ENCODE measurements at places on chromosomes 6 and 20.
A peak's percentile ranks its signal among the peaks of the same experiment; 100 is the strongest.

DNA sequence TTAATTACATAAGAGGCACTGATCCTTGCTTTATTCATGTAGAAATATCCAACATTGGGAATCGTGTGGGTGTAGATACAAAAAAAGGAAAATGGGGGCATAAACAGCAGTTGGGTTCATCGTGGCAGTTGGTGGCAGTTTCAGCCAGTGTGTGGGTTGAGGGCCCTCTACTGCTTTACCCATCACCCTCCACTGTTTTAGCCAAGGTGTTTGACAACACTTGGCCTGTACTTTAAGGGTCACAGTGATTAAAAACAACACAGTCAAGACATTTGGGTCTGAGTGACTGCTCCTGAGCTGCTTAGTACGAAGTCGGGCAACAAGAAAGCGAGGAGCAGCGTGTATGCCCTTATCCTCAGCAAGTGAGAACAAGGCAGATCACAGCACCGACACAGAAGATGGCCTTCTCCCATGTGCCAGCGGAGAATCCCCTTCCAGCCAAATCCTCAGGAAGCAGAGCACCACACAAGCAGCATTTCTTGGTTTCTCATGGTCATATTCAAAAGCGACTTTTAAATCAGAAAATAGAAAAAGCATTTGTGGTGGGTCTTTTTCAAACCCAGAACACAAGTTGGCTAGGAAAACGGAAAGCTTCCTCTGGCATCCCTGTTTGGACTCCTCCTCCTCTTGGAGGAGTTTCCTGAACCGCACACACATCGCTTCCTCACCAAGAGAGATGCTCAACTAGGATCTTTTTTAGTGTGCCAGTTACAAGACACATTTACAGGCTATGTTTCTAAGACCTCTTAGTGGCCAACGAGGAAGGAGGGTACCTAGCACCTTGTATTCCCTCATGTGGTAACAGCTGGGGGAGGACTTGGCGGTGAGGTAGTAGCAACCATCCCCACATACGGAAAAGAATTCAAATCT, 23.5 kb downstream of the EIF2S2 start:
- no peaks in the 10 kb centered on the region for H3K27me3 ChIP-seq
- H3K27ac ChIP-seq, result no peak overlapping the region
- no peak for DNase-seq
- peaks cover 63% of the 10 kb centered on the region for H3K36me3 ChIP-seq
- H3K4me3 ChIP-seq, result no peak overlapping the region

DNA sequence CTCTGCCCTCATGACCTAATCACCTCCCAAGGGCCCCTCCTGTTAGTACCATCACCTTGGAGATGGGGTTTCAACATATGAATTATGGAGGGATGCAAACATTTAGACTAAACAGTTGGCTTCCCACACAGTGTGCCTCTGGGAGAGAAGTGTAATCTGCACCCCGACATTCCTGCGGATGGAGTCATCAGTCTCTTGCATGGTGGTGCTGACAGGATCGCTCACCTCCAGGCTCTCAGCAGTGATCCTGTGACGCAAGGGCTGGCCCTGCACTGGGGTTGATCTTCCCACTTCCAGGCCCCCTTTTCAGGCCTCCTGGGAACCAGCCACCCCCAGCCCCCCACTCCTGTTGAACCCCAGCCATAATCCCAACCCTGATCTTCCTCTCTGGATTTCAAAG, 16.0 kb upstream of the PI16 start:
- H3K4me3 ChIP-seq, result no peak overlapping the region
- H3K27ac ChIP-seq, result no peak overlapping the region
- H3K27me3 ChIP-seq, result no peaks in the 10 kb centered on the region
- no peaks in the 10 kb centered on the region for H3K4me1 ChIP-seq
- no peak for DNase-seq

GRCh38 chr6:19721766-19722377, 115.3 kb upstream of the ID4 start:
- H3K4me3 ChIP-seq, result no peak overlapping the region
- no peaks in the 10 kb centered on the region for H3K27me3 ChIP-seq
- H3K36me3 ChIP-seq, result no peaks in the 10 kb centered on the region
- no peak overlapping the region for H3K27ac ChIP-seq

DNA sequence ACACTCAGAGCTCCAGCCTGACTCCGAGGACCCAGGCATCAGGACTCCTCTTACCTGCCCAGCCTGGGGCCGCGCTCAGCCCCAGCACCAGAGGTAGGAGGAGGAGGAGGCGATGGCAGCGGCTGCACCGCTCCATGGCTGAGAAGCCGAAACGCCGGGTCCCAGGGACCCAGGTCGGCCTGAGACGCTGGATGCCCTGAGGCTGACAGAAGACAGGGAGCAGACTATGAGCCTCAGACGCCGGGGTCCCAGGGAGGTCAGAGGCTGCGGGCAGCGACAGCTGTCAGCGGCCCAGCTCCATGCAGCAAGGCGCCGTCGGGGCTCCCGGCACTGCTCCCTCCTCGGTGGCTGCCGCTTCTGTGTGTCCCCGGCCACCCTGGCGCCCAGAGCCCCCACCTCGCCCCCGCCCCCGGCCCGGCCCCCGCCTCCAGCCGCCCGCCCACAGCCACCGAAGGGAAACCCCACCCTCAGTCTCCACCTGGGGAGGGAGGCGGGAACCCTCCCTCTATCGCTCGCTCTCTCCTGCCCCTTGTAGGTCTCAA, at the start of gene COL11A2:
Gene COL11A2, minus strand, starts transcription at position 363 of the 542 bp plus-strand sequence. Its CDS starts 227 bp downstream, at position 136.
- no peak for DNase-seq
- peaks cover 30% of the 10 kb centered on the region for H3K36me3 ChIP-seq
- H3K4me1 ChIP-seq, result peaks cover 14% of the 10 kb centered on the region
- peak within 1 kb of the TSS; percentile 48 for H3K4me3 ChIP-seq

- no peak overlapping the region for H3K27ac ChIP-seq
- no peak for DNase-seq
- no peaks in the 10 kb centered on the region for H3K36me3 ChIP-seq
- no peak overlapping the region for H3K4me3 ChIP-seq
- no peaks in the 10 kb centered on the region for H3K27me3 ChIP-seq
Measured at GRCh38 chr6:165049362-165049761, 260.0 kb downstream of the C6orf118 start.

- H3K27me3 ChIP-seq, result no peaks in the 10 kb centered on the region
- H3K27ac ChIP-seq, result no peak overlapping the region
- no peaks in the 10 kb centered on the region for H3K4me1 ChIP-seq
- DNase-seq, result no peak
- no peaks in the 10 kb centered on the region for H3K36me3 ChIP-seq
Measured at GRCh38 chr6:110307368-110307767, 50.8 kb downstream of the METTL24 start.

- H3K36me3 ChIP-seq, result no peaks in the 10 kb centered on the region
- H3K27me3 ChIP-seq, result no peaks in the 10 kb centered on the region
- no peak overlapping the region for H3K4me3 ChIP-seq
- H3K4me1 ChIP-seq, result peaks cover 53% of the 10 kb centered on the region
- H3K27ac ChIP-seq, result no peak overlapping the region
Measured at GRCh38 chr6:159104931-159105330, 60.1 kb upstream of the TAGAP start.

DNA sequence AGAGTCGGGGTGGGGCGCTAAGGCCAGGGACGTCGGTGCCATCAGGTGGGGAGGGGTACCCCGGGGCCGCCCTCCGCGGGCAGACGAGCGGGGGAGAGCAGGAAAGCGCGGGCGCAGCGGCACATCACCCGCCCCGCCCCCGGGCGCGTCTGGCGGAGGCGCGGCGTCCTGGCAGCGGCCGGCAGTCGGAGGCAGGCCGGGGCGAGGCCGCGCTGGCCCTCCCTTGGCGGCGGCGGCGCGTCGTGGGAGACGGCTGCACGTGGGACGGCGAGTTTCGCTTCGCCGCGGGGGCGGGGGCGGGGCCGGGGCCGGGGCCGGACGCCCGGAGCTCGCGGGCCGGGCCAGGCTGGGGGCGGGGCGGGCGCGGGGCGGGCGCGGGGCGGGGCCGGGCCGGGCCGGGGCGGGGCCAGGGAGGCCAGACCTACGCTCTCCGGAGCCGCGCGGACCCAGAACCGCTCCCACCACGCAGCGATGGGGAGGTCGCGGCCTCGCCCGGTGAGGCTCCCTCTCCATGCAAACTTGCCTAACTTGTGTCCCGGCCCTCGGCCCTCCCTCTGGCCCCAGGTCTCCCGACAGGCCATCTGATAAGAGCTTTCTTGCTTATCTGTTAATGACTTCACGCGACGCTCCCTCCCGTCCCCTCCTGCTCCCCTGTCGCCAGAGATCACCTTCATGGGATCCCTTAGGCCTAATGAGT, 12.5 kb downstream of the ITPR3 start:
- H3K27ac ChIP-seq, result peak overlapping the region; percentile 30
- DNase-seq, result peak; percentile 59
- no peaks in the 10 kb centered on the region for H3K36me3 ChIP-seq
- H3K4me1 ChIP-seq, result peaks cover 16% of the 10 kb centered on the region

Data from effector memory CD4-positive, alpha-beta T cell (primary cell).